ENCODE measurements at places on chromosomes 7 and 10. TPM values are rescaled to one million over a fixed set of nuclear protein-coding genes. Genes with fewer than 3 reads are reported as not detected.

DNA sequence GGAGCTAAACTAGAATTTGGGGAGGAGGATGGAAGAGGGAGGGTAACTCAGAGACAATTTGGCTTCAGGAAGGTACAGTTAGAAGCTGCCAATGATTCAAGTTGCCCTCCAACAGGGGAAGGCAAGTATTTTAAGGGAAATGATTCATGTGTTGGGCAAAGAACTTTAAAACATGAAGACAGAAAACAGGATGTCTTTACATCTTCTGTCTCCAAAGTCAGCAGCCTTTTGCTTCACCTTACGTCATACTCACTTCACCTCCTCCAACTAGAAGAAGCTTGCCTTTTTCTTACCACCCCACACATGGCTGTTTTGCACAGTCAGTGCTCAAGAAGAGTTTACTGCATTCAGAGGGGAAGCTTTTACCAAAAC lies 36.1 kb downstream of the PPP1R3C start:
- DNase-seq = no peak

DNA sequence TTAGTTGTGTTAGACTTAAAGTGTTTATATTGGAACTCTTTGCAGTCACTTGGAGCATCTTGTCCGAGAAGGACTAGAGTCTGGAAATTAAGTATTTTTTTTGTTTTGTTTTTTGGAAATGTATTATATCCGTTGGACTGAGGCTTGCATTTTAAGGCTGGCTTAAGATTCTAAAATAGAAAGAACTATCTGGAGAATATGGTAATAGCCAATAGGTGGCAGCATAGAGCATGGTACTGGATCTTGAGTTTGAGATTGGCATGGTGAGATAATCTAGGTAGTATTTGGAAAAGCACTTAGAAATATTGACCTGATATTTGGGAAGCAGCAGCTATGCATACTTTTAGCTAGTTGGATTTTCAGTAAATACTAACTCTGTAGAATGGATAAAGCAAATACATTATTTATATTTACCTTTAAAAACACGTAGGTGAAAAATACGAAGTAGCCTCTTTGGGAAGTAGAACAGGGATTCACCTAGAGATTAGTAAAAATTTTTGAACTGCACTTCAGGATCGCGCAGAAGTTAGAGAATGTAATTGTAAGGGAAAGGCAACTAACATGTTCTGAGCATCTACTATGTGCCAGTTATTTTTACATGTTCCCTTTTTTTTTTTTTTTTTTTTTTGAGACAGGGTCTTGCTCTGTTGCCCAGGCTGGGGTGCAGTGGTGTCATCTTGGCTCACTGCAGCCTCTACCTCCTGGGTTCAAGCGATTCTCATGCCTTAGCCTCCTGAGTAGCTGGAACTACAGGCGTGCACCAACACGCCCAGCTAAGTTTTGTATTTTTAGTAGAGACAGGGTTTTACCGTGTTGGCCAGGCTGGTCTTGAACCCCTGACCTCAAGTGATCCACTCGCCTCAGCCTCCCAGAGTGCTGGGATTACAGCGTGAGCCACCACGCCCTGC lies 78.6 kb downstream of the LCOR start:
- DNase-seq = peak; percentile 18

The GLRX3 gene
- 69.9 TPM for total RNA-seq

GRCh38 chr7:43136064-43136463 lies 23.6 kb downstream of the HECW1 start:
- DNase-seq = no peak

The AMPH gene
- total RNA-seq = 2.4 TPM

- peak; percentile 28 for DNase-seq
Observed at GRCh38 chr10:6382081-6382480, 179.3 kb downstream of the PFKFB3 start.

The FAM221A gene
- 4.1 TPM for total RNA-seq

DNA sequence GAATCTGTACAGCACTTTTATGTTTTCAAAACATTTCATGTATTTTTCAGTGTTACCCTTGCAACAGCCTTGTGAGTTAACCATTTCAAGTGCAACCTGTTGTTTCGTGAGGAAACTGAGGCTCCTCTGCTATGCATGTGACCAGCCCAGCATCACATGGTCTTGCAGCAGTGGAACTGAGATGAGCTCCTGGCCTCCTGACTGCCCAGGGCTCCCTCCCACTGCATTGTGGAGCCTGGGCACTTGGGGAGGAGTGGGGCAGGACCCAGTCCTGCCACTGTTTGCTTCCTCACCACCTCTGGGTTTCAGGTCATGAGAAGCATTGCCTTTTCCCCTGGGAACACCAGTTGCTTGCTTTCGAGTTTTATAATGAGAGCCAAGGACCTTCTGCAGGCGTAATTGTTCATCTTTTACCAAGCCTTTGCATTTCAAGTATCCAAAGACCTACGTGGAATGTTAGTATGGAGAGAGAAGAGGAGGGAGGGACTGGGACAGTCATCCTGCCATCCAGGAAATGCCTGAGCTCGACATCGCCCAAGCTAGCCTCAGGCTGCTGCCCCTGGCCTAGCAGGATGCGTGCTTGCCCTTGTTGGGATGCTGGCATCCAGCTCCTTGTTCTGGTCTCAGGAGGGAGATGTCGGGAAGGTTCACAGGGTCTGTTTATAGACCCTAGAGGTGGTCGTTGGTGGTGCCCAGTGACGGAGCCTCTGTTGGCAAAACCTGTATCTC lies 32.3 kb upstream of the BHLHA15 start:
- no peak for DNase-seq

Measured in heart right ventricle (tissue), 16 donors.